ENCODE measurements at places on chromosomes 1 and 21. TPM values are rescaled to one million over a fixed set of nuclear protein-coding genes. Genes with fewer than 3 reads are reported as not detected.

Gene LAX1
- total RNA-seq, result 22.4 TPM

Gene RAB25
- 0.79 TPM for total RNA-seq

Gene RIMS3
- total RNA-seq, result 0.42 TPM

Gene FAM72A
- total RNA-seq, result 5.4 TPM

Gene HMCN1
- total RNA-seq, result under 0.01 TPM

Gene BNIPL
- total RNA-seq, result 0.28 TPM

Gene KRTAP7-1
- total RNA-seq, result not detected

Gene ZBTB8A
- total RNA-seq, result 0.24 TPM

Gene C1orf185
- not detected for total RNA-seq

Gene S100A7
- total RNA-seq, result not detected

Gene SPATA45
- not detected for total RNA-seq

Gene GOLT1A
- not detected for total RNA-seq

Gene ANGPTL7
- total RNA-seq, result not detected

Gene SPATA46
- total RNA-seq, result not detected

Gene SPRR2E
- not detected for total RNA-seq

Gene ACADM
- total RNA-seq, result 38.7 TPM

Gene GJA4
- 0.51 TPM for total RNA-seq

Gene C8B
- total RNA-seq, result not detected

Gene UQCRHL
- total RNA-seq, result 1.7 TPM

Gene METTL25B
- total RNA-seq, result 16.6 TPM

Gene CFHR1
- total RNA-seq, result not detected

Gene TSPEAR
- not detected for total RNA-seq

Gene LDLRAD2
- not detected for total RNA-seq

Gene CLEC20A
- not detected for total RNA-seq

Gene PANK4
- total RNA-seq, result 40.5 TPM

Measured in activated T-cell treated with anti-CD3 and anti-CD28 coated beads, Interleukin-2, amount 50 U/mL, for 4 hours (primary cell).